HS-27A (cell line): ENCODE measurements at places on chromosomes 13 and 19.

GRCh38 chr13:77323858-77324257, 3.0 kb downstream of the MYCBP2 start:
- DNase-seq: no peak

DNA sequence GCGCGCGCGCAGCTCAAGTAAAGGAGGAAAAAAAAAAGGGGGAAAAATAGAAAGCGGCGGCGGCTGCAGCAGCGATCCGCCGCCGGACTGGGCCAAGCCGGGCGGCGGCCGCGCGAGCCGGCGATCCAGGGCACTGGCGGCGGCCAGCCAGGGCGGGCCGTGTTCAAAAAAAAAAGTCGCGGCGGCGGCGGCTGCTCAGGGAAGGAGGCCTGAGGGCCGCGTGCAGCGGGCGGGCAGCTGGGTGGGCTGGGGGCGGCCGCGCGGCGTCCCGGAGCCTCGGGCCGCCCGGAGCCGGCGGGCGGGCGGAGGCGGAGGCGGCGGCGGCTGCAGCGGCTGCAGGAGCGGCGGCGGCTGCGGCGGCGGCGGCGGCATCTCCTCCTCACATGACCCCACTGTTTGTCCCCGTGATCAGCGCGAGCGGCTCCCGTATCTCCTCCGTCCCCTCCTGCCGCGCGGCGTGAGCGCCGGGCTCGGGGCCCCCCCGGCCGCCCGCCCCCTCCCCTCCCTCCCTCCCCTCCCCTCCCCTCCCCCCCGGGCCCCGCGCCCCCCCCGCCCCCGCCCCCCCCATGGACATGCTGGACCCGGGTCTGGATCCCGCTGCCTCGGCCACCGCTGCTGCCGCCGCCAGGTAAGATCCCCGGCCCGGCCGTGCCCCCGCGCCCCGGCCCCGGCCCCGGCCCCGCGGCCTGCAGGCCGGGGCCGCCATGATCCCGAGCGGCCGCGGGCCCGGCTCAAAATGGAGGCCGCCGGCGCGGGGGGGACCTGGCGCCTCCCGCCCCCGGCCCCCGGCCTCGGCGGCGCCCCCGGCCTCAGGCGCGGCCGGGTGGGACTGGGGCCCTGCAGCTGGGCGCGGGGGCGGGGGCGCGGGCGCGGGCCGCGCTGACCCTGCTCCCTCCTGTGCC, at the start of gene USF2:
USF2 (plus strand) TSS at position 427 of the 902 bp plus-strand sequence; CDS start at position 567, 140 bp downstream.
- peak; percentile 35 for DNase-seq

- no peak for DNase-seq
Measured at GRCh38 chr13:51894239-51894638, 32.5 kb downstream of the CCDC70 start.

DNA sequence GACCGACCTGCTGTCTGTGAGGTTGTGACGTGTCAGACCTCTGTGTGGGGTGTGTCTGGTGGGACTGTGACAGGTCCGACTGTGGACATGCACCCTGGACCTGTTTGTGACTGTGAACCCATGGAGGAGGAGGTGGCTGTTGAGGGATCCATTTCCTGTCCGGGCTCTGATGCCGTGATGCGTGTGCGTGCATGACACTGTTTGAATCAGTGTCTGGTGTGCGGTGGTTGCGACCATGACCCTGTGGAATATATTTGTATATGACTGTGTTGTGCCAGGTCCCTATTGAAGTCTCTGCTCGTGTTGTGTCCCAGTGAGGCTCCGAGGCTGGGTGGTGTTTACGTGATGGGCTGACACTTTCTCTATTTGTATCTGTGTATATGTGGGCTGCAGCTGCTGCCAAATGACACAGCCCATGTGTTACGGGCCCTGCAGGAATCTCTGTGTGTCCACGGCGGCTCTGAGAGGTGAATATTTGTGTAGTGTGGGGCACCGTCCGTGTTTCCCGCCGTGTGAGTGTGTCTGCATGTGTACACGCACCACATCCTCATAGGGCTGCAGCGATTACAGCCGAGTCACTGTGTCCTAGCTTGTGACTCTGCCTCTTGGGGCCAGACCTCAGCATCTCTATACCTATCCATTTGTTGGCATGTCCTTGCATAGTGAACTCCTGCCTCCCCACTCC, 18.3 kb downstream of the CCDC97 start:
- no peak for DNase-seq

DNA sequence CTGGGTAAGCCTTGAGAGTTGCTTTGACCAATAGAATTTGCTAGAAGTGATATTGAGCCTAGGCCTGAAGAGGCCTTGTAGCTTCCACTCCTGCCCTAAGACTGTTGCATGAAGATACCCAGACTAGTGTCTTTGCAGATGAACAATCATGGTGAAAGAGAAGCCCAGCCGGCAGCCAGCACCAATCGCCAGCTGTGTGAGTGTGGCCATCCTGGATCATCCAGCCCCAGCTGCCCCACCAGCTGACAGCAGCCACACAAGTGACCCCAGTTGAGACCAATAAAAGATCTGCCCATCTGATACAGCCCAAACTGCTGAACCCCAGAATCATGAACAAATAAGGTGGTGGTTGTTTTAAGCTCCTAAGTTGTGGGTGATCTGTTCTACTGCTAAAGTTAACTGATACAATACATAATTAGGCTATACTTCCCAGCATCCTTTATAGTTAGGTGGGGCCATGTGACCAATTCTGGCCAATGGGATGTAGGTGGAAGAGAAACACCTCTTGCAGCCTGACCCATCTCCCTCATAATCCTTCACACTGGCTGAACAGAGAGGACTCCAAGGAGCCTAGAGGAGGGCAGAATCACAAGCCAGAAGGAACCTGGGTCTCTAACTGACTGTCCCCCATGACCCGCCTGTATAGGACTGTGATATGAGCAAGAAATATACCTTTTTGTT, 9.4 kb upstream of the ZNF428 start:
- no peak for DNase-seq

GRCh38 chr13:83065108-83065507, 817.2 kb downstream of the SLITRK1 start:
- DNase-seq: no peak

- DNase-seq: no peak
Measured at GRCh38 chr19:49421039-49421877, 2.0 kb downstream of the PTH2 start.

DNA sequence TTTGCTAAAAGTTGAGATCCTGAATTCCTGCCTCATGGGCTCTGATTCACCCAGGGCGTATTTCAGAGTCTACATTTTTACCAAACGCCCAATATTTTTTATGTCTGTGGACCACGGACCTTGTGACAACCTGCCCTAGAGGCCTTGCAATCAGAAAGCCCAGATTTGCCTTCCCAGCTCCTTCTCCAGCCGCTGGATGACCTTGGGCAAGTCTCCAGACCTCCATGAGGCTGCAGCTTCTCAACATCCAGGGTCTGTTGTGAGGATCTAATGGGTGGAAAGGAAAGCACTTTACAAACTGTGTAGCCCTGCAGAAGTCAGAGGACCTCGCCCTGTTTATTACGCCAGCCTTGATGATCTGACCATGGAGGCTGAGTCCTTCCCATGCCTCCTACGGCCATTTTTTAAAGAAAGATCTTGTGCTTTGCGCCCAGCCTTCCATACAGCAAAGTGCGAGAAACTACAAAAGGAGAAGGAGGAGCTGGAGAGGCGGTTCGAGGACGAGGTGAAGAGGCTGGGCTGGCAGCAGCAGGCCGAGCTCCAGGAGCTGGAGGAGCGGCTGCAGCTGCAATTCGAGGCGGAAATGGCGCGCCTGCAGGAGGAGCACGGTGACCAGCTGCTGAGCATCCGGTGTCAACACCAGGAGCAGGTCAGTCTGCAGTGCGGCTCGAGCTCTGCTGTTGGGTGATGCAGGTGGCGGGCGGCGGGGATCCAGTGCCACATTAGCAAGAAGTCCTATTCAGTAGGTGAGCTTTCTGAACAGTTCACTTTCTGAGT, 115.6 kb downstream of the SLC7A1 start:
- DNase-seq: no peak

DNA sequence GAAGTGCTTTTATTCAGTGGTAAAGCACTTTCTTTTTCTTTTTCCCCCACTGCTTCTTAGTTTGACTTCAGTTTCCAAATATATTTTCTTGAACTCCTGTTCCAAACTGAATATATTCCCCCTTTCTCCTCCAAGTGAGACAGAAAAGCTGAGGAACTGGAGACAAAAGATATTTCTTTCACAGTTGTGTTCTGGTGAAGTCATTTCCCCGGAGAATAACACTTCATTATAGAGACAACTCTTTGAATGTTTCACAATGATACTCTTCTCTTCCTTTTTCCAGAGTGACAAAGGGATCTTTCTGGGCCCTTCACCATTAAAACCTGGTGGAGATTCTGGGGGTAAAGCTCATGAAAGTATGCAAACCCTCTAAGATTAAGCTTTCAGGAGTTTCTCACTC, 860.8 kb upstream of the SLITRK5 start:
- no peak for DNase-seq

DNA sequence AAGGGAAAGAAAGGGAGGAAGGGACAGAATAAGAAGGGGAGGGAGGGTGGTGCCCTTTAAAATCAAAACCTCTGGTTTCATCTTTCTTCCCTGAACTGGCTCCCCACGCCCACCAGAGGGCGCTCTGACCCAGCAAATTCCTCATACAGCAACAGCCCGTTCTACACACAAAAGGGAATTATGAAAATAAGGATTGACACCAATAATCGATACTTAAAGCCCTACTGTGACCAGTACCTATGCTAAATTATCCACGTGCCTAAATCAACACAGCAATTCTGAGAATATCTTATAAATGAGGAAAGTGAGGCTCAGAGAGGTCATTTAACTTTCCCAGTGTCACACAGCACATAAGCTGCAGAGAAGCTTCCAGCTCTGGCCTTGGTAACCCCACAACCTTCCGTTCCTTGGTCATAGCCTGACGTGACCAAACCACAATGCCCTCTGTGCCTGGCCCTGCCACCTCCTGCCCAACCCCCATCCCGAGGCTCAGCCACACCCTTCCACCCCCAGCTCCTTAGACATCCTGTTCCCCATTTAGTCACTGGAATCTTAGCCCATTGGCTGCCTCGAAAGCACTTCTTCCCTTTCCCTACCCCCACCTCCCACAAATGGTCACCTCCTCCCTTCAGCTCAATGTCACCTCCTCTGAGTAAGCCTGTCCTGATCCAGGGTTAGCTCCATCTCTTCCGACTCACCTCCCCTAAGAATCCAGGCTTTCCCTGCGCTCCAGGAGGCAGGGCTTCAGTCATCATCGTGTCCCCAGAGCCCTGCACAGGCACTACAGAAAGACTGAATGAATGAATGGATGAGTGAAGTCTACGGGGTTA, 34.2 kb upstream of the PNMA8B start:
- peak; percentile 48 for DNase-seq

DNA sequence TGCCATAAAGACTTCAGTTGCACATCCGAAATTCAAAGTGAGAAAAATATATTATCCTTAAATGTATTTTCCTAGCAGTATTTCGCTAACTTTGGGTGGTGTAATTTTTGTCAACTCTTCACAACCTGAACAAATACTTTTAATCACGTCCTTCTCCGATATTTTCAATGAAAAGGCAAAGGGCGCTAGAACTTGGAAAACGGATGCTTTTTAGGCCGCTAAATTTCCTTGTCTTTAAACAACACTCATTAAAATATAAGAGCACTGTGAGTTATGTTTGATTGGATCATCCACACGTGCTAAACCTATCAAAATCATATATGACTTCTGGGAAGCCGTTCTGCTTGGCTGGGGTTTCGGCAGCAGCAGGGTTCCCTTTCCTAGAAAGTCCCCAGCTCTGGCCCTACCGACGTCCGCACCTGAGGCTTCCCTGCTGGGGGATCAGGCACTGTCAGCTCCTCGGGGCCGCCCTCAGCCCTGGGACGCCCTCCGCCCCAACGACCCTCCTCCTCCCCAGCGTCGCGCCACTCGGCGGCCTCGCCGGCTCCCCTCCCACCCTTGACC, 462 bp upstream of the MPHOSPH8 start:
- DNase-seq: no peak

GRCh38 chr19:45865269-45865948, 1.3 kb downstream of the FOXA3 start:
- DNase-seq: no peak

DNA sequence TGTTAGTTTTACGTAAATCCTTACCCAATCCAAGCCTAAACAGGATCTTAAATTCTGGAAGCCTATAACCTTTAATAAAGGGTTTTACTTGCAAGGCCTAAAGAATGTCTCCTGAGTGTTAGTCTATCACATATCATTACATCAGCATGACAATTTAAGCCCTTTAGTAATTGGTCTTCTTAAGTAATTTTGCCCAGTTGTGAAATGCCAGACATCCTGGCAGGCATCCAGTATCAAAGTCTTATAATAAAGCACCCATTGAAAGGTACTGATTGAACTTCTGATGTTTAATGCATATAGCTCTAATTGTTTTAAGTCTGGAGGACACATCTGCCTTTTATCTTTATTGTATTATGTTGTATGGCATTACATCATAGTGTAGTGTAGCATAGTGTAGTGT, 1078.9 kb downstream of the SLITRK1 start:
- DNase-seq: no peak

GRCh38 chr13:51599444-51600176, 15.3 kb downstream of the WDFY2 start:
- DNase-seq: no peak

- DNase-seq: no peak
Measured at GRCh38 chr19:588741-589692, 664 bp upstream of the HCN2 start.

GRCh38 chr19:10378124-10378523, 2.2 kb downstream of the TYK2 start:
- no peak for DNase-seq

DNA sequence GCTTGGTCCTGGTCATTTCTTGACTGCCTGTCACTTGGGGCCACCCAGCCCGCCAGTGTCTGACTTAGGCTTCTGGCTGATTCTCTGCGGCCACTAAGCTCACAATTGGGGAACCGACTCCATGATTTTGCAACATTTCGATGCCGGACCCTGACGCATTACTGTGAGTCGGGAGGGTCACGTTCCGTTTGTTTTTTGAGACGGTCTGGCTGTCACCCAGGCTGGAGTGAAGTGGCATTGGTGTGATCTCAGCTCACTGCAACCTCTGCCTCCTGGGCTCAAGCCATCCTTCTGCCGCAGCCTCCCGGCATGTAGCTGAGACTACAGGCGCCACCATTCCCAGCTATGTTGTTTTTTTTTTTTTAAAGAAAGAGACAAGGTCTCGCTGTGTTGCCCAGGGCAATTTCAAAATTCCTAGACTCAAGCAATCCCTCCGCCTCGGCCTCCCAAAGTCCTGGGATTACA, 3.2 kb upstream of the ADAT3 start:
- DNase-seq: no peak

GRCh38 chr13:91816263-91816807, 417.9 kb downstream of the GPC5 start:
- no peak for DNase-seq

DNA sequence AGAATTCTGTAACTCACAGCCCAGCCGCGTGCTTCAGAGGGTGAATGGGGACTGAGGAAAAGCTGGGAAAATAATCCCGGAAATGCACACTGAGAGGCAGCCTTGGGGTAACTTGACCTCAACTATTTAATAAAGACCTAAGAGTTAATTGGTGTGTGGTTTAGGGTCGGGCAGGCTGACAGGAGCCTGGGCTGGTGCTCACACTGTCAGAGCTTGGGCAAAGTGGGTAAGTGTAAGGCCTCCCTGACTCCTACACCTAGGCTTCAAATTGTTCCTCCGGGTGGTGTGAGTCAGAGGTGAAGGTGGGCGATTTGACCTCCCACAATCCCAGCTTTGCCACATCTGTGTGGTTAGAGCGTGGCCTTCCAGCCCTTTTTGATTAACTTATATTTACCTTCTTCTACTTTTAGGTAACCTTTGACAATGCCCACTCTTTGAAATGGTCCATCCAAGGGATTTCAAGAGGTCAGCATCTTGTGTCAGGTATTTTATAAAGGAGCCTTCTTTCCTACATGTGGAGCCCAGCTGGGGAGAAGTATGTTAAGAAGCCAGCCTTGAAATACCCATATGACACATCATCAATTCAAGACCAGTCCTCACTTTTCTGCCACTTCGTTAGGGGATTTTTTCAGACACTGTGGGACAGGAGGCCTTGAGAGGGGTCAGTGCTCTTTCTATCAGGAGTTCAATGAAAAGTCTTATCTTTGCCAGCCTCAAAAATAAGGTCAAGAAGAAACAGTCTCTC, 114.2 kb downstream of the NUFIP1 start:
- DNase-seq: no peak
